ENCODE measurements at places on chromosomes 13 and 19. TPM values are rescaled to one million over a fixed set of nuclear protein-coding genes. Genes with fewer than 3 reads are reported as not detected.

DNA sequence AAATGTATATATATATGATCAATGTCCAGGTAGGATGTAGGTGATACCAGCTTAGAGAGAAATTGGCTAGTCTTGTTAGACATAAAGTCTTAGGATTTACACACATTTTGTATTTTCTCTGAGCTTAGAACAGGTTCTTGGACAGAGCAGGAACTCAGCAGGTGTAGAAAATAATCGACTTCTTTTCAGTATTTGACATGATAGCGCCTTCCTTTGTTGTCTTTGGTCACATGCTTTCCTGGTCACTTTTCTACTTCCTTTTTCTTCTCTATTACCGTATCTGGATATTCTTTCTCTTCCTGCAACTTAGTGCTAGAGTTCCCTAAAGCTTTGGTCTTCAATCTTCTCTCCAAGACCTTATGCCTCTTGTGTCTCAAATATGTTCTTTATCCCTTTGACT is 107.4 kb downstream of the LRCH1 start:
- DNase-seq = no peak

DNA sequence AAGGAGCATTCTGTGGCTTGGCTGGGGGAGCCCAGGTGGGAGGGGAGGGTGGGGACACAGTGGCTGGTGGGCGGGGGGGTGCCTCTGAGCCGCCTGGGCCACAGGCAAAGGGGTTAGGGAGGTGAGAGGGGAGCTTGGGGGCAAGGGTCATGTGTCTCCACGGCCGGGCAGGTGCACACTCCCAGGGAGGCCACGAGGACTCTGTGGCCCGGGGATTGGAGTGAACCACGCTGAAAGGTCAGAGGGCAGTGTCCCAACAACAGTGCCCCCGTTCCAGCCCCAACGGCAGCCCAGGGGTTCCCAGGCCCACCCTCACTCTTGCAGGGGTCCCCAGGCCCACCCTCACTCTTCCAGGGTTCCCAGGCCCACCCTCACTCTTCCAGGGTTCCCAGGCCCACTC is 9.6 kb downstream of the C2CD4C start:
- no peak for DNase-seq

DNA sequence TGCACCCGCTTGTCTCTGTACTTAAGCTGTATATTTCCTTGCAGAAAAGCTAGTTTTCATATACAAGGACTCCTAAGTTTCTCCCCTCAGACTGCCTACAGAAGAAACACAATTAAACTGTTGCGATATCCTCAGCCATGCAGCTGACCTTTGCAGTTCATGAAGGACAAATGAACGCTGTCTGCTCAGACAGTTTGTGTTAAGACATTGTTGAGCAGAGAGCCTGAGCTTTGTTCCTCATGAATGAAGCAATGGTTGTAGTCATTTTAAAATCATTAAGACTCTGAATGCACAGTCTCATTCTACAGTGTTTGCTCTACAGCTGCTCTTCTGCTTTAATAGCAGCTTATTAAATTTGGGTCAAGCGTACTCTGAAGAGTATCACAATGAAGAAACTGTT is 23.2 kb upstream of the MAB21L1 start:
- no peak for DNase-seq

DNA sequence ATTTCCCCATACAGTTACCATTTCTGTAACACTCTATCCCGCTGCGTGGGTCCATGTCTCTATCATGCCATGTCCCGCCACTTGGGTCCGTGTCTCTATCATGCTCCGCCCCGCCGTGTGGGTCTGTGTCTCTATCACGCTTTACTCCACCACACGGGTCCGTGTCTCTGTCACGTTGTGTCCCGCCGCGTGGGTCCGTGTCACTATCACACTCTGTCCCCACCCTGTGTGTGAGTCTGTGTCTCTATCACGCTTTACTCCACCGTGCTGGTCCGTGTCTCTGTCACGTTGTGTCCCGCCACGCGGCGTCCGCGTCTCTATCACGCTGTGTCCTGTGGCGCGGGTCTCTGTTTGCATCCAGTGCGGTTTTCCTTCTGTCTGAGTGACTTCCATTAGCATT is 11.6 kb downstream of the ADPRHL1 start:
- DNase-seq = no peak

- DNase-seq = no peak
These were observed 17.0 kb upstream of the TMEM255B start for GRCh38 chr13:113742000-113742441.

- DNase-seq = peak; percentile 66
These were observed 7.3 kb downstream of the MRPL4 start for GRCh38 chr19:10259162-10259905.

DNA sequence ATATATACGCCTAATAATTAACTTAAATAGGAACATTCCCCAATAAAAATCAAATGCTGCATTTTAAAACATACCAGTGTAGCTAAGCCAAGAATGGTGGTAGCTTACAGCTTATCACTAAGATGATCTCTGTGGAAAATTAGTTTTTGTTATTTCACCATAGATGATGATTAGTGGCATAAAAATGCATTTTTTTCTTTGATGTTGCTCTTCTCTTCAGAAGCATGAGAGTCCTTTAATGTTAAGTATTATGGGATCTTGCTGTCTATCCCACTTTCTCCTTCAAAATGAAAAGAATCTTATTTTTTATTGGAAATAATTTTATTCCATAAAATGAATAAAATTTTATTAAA is 731.0 kb downstream of the SLITRK1 start:
- DNase-seq = no peak

DNA sequence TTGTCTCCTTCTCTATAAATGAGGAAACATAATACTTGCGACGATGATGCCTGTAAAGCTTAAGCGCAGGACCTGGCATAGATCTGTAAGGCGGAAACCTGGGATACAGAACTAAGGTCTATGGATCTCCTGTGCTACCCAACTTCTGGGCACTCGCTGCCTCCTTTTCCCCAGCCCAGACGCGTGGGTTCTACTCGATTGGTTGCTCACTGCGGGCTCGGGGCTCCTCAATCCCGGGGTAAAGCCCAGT is 615 bp upstream of the PSMC4 start:
- DNase-seq = no peak

DNA sequence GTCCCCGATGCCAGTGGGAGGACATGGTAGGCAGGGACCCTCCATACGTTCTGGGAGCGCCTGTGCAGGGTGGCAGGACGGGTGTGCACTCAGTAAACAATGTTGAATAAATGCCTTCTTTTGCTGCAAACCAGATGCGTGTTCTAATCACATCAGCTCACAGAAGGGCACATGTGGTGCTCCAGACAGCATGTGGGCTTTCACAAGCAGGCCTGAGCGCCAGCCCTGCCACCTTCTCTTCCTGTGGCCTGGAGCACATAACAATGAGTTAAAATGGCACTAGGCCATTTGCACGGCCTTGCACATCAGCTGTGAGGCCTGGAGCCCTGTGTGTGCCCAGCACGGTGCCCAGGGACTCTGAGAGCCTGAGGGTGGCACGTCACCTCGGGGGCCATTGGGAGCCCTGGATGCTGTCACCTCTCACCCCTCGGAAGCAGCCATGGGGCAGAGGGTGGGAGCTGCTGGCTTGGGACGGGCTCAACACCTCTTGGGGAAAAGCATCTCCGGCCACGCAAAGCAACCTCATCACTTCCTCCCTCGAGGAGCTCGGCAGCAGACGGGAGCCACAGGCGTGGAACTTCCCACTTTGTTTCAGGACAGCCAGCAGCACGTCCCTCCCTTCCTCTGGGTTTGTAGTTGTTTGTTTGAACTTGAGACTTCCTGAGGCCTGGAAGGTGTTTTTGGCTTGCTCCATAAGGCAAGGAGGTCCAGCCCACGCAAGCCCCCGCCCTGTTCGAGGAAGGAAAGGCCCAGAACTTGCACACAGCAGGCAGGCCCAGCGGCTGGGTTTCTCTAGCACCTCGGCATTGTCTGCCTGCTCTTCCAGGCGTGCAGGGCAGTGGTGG is 9.8 kb downstream of the MCF2L start:
- DNase-seq = no peak

- DNase-seq = peak; percentile 27
These were observed 9.1 kb downstream of the MAST1 start for GRCh38 chr19:12847159-12848139.

DNA sequence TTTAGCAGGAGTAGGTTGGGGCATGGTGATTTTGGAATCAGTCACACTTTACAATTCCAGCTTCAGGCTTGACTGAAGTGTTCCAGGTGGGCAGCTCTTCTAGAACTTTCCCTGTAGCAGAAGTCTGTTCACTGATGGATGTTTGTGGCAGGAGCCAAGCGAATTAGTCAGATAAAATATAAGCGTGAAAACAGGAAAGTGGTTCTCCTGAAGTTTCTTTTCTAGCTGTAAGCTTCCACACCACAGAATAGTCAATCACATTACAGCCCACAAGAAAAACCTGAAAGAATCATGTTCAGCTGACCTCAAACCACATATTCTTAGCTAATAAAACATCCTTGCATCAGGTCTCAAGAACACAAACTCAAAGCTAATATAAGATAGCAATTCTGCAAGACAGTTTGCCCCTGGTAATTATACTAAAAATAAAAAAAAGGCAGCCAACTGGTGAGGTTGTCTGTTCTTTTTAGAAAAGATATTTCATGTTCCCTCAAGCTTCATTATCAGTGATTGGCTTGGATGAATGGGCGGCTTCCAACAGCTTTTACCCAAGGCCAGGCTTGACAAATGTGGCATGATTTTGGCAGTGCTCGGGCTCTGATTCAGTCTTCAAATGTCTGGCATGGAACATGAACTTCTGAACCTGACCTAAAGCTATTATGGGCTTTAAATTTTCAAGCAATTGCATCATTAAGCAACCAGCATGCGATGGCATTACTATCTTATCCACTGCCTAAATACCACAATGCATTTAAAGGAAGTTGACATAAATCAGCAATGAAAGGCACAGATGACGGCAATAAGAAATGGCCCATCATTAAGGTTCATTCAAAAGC is 136.8 kb downstream of the DCLK1 start:
- DNase-seq = peak; percentile 34

GRCh38 chr13:31870511-31870910 is 131.2 kb downstream of the RXFP2 start:
- DNase-seq = no peak

DNA sequence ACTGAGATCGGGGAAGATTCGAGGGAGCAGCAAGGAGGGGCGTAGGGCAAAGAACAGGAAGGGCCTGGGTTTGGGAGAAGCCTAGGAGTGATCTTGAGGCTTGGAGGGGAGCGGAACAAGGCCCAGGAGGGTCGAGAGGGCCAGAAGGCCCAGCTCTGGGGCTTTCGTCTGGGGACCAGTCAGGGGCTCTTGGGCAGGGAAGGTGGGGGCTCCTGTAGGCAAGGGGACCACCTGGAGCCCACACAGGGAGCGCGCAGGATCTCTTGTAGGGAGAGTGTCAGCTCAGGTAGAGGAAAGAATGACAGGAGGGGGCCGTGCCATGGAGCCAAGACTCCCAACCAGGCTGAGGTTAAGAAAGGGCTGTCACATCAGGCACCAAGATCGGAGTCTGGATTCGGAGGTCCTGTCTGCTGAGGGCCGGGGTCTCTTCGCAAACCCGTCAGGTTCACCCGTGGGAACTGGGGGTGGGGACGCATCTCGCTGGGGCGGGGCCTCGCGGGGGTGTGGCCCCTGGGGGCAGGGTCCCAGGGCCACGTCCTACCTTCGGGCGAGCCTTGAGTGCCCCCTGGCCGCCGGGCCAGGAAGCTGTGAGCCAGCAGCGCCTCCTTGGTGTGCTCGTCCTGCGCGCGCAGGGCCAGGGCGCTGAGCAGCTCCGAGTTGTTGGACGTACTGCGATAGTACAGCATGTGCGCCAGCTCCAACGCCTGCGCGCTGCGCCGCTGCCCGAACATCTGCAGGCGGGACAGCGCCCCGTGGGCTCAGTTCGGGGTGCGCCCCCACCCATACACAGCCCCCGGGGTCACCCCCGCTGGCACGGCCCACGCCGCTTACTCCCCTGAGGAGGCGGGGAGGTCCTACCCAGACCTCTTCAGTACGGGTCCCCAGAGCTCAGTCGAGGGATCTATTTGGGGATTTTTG is 8.4 kb downstream of the EMP3 start:
- peak; percentile 64 for DNase-seq

GRCh38 chr13:37029617-37030016 is 29.0 kb downstream of the EXOSC8 start:
- DNase-seq = no peak

GRCh38 chr19:11401808-11402543 is 17.1 kb downstream of the RGL3 start:
- no peak for DNase-seq

GRCh38 chr19:8135946-8136618 is 13.3 kb downstream of the FBN3 start:
- DNase-seq = no peak

- DNase-seq = no peak
These were observed 81.0 kb upstream of the MAB21L1 start for GRCh38 chr13:35557475-35557874.

DNA sequence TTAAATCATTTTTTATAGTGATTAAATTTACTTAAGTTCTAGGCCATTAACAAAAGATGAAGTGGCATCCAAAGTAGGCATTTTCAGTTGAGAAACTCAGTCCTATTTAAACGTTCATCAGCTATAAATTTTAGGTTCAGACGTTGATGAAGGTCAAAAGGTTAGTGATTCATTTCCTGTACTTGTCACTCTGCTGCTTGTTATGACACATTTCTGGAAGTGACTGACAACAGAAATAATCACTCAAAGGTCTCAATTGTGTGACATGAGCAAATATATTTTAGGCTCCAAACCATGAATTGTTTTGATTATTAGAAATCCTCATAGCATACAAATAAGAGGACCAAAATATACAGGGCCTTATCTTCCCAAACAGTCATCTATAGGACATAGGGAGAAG is 10.3 kb upstream of the EDNRB start:
- DNase-seq = no peak

DNA sequence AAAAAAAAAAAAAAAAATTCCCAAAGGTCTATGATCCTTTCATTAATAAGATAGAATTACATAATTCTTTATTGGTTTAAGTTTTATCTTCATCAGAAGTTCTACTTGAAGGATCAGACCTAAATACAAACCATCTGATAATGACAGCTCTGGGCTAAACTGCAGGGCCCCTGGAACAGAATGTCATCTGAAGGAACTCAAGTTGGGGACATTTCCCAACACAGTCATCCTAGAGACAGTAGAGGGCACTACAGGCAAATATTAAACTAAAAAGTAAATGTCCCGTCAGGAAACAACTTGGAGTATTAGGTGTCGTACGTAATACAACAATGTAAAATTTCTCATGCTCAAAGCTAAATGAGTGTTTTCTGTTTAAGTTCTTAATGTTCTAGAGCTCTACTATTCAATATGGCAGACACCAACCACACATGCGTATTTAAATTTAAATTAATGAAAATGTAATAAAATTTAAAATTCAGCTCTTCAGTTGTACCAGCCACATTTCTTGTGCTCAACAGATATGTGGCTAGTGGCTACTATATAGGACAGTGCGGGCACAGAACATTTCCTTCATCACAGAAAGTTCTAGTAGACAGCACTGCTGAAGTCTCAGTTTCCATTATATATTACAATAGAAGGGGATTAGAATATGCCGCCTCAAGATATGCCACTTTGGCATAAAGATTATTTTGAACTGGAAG is 21.8 kb upstream of the NAXD start:
- no peak for DNase-seq

ZNF878 gene
- not detected for total RNA-seq

JSRP1 gene
- total RNA-seq = not detected

ABCA7 gene
- total RNA-seq = 6.0 TPM

KLK11 gene
- not detected for total RNA-seq

CEACAM19 gene
- 3.4 TPM for total RNA-seq

URAD gene
- not detected for total RNA-seq

C19orf18 gene
- total RNA-seq = not detected

COL5A3 gene
- total RNA-seq = 14.3 TPM

SYCN gene
- not detected for total RNA-seq

METTL21C gene
- not detected for total RNA-seq

ZNF837 gene
- 1.6 TPM for total RNA-seq
